ENCODE measurements at places on chromosomes 2 and 18. TPM values are rescaled to one million over a fixed set of nuclear protein-coding genes. Genes with fewer than 3 reads are reported as not detected.

- DNase-seq = no peak
Measured at GRCh38 chr2:20617892-20618467, 32.9 kb downstream of the HS1BP3 start.

- DNase-seq = peak; percentile 80
Measured at GRCh38 chr2:227460070-227460485, 11.9 kb upstream of the AGFG1 start.

- no peak for DNase-seq
Measured at GRCh38 chr2:103402336-103402735, 640.5 kb downstream of the TMEM182 start.

DNA sequence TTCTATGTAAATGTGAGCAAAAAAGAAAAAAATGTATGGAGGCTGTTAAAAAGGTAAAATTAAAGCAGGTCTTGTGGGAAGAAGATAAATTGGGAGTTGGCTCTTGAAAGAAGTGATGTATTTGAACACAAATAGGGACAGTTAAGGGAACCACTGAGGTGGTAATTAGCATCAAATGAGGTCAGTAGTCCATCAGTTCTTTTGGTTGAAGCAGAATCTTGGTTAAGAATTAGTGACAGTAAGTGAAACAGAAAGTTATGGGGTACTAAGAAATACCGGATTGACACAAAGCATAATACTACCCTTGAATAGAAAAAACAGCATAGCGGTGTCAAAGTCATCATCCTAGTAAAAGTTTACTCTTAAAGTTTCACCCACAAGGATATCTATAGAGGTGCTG is 352.6 kb upstream of the VRK2 start:
- no peak for DNase-seq

DNA sequence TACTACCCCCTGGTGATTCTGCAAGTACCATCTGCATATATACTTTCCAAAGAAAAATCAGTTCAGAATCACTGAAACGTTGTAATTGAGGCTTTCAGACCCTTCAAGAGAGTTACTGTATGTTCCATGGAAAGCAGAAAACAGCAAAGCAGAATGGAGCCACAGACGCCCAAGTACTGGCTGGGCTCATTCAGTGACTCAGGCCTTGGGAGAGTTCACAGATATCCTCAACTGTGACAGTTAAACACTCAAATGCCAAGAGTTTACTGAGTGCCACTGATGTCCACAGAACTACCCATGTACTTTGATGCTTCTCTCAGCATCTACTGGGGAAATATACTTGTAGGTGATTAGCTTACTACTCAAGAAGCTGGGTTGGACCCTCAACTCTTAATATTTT is 303.4 kb downstream of the TCF4 start:
- no peak for DNase-seq

DNA sequence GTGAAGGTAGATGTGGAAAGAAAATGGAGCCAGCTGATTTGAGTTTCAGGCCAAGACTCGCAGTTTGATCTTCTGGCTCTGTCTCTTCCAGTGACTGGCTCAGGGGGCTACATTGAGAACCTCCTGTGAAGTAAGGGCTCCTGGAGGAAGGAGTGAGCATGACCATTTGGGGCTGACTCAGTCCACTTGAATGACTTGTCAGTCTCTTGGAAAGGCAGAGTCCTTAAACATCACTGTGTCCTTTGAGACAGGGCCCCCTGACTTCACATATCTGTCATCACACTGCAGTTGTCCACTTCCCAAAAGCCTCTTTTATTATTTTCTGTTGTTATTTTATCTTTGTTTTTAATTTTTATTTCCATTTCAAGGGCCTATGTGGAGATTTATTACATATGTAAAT is 204.6 kb upstream of the APCDD1 start:
- DNase-seq = no peak

GRCh38 chr2:37654419-37654818 is 17.0 kb downstream of the CDC42EP3 start:
- no peak for DNase-seq

Gene SCN2A
- total RNA-seq = 0.12 TPM

Gene B3GNT7
- total RNA-seq = 0.34 TPM
